Aortic smooth muscle cell (primary cell): ENCODE measurements at places on chromosomes 13 and 19. TPM values are rescaled to one million over a fixed set of nuclear protein-coding genes. Genes with fewer than 3 reads are reported as not detected.

The SYT5 gene
- total RNA-seq = under 0.01 and 0.26 TPM in 2 replicates

The NOP53 gene
- total RNA-seq = 46.3 and 48.6 TPM in 2 replicates

The TMEM59L gene
- total RNA-seq = 3.1 and 4.0 TPM in 2 replicates

The TUBB4A gene
- total RNA-seq = not detected in 2 replicates

The ZNF766 gene
- 13.3 and 14.2 TPM in 2 replicates for total RNA-seq

The SIGLEC5 gene
- not detected in 2 replicates for total RNA-seq

The ZNF534 gene
- total RNA-seq = 0.25 TPM in 1 of 2 replicates, not detected in the other
